ENCODE measurements at places on chromosomes 2 and 18. TPM values are rescaled to one million over a fixed set of nuclear protein-coding genes. Genes with fewer than 3 reads are reported as not detected.

Gene SNED1
- 23.5 TPM for total RNA-seq

Gene SP110
- total RNA-seq = 6.8 TPM

GRCh38 chr2:76613330-76613729, 902.6 kb upstream of the GCFC2 start:
- no peak for DNase-seq

DNA sequence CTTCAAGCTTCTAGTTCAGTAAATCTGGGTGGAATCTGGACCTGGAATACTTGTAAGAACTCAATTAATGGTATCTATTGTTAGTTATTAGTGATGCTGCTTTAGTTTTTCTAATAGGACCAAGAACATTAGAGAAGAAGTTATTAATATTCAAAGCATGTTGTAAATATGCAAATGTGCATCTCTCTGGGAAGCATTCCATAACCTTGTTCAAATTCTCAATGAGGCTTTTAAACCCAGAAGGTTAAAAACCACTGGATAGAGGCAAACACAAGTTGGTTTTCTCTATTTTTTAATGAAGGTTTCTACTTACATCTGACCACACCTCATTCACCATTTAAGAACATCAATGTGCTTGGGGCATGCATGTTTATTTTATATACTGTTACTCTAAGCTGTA, 16.1 kb upstream of the ACVR1C start:
- DNase-seq = peak; percentile 45

DNA sequence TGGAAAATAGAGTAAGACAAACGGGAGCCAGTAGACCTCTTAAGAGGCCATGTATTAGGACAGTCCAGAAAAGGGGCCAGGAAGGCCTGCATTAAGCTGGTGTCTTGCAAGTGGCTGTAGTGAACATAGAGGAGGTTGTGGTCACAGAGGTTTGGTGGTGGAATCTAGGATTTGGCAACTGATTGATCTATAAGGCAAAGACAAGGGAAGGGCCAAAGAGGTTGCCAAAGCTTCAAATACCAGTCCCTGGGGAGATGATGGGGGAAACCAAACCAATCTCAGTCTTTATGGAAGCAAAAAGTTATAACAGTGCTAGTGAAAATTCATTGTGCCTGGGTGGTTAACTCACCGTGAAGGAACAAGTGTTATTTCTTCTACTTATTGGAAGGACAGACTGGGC, 28.7 kb upstream of the RTN4 start:
- no peak for DNase-seq

DNA sequence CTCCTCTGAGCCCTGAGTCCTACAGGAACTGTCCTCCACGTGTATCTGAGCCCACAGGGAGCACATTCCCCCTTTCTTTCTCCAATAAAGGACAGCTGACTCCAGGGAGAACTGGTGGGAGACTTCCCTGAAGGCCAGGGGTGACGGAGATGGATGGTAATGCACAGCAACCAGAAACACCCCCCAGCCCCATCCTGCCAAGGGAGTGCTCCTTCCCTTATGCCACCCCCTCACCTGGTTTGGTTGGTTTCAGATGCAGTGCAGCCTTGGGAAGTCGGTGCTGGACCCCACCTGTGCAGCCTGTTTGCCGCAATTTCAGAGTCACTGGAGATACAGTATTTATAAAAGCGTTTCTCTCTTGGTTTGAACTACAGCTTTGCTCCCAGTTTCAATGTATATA, 24.0 kb downstream of the GPR55 start:
- no peak for DNase-seq

Gene EGR4
- 0.10 TPM for total RNA-seq

GRCh38 chr2:58638256-58638805, 397.2 kb upstream of the FANCL start:
- no peak for DNase-seq

DNA sequence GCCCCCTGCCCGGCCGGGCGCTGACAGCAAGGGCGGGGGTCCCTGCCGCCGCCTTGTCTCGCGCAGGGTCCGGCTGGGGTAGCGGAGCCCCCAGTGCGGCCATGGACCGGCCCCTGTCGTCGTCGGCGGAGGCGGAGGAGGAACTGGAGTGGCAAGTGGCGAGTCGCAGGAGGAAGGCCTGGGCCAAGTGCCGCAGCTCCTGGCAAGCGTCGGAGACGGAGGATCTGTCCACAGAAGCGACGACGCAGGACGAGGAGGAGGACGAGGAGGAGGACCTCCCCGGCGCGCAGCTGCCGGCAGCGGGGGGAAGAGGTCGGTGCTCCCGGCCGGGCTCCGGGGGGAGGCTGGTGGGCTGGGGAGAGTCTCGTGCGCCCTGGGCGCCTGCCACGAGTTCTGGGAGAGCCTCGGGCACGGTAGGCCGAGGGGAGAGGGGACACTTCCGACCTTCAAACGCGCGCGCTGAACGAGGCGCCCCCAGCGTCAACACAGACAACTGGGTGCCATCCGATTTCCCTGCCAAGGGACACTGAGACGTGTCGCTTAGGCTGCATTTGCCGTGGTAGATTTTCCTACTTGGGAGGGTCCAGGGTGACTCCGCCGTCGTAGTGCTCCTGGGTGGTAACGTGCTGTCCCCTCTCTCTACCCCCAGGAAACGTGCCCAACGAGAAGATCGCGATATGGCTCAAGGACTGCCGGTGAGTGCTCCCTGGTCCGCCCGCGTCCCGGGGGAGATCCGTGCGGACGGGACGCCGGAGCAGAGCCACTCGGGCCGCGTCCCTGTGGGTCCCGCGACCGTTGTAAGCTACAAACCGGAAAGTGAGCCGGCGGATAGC, 652 bp downstream of the ITPRID2 start:
- peak; percentile 44 for DNase-seq

Gene CYS1
- 2.0 TPM for total RNA-seq

Gene DNER
- 56.5 TPM for total RNA-seq

Gene TUBA3E
- total RNA-seq = not detected

- no peak for DNase-seq
Observed at GRCh38 chr2:157596992-157597681, 31.5 kb downstream of the ACVR1C start.

DNA sequence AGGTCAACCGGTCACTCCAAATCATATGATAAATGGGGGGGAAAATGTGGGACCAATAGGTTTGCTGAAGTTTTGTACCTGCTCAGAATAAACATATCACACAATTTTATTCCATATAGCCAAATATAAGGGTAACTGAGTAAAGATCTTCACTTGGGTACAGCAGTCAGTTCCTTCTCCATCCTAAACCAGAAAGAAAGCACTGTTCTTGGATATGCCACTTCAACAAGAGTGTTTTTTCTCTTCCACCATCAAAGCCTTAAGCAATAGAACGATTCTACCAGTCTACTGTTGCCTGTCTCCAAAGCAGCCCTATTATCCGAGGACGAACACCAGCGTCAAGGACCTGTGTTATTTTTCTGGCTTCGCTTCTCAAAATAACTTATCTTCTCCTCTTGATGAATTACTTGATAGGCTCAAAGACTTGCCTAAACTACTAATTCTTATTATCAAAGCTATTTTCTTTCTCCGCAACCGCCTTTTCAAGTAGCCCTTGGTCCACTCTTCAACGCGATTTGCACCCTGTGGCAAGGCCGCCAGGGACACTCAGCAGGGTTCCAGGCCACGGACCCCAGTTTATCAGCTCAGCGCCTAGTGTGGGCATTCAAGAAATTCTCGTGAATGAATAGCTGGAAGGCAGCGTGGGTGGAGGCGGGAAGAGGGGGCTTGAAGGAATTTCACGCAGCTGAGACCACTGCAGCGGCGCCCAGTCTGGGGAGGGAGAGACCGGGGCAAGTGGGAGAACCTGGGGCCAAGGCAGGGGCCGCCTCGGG, 646 bp downstream of the ALS2 start:
- DNase-seq = peak; percentile 55

- no peak for DNase-seq
Observed at GRCh38 chr2:144459286-144459685, 60.6 kb downstream of the ZEB2 start.

GRCh38 chr2:230140667-230141066, 71.9 kb upstream of the SLC16A14 start:
- no peak for DNase-seq

Measured in spinal cord (tissue), 10 donors.